ENCODE measurements at places on chromosomes 3 and 15.

- no peak for DNase-seq
Observed at GRCh38 chr3:180184816-180185215, 148.1 kb upstream of the PEX5L start.

- DNase-seq = no peak
Observed at GRCh38 chr3:139480585-139480984, 4.3 kb upstream of the RBP2 start.

GRCh38 chr3:52752045-52752660, 18.6 kb downstream of the NEK4 start:
- no peak for DNase-seq

DNA sequence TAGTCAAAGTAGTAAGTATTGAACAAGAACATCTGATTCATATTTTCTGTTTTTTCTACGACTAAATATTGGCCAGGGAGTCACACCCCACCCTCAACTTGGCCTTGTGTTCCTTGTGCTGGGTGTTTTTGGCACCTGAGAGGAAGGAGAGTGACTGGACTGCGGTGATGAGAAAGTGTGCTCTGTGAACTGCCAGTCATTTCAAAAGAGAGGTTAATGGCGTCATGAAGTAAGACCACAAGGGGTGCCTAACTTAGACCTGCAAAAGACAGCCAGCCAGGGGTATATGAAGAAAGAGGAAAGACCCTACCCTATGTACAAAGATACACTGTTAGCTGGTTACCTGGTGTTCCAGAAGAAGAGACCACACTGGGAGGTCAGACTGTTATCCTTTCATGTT, 58.4 kb upstream of the COL8A1 start:
- DNase-seq = peak; percentile 9

- DNase-seq = peak; percentile 26
Observed at GRCh38 chr3:122092460-122093165, 37.5 kb downstream of the CD86 start.

DNA sequence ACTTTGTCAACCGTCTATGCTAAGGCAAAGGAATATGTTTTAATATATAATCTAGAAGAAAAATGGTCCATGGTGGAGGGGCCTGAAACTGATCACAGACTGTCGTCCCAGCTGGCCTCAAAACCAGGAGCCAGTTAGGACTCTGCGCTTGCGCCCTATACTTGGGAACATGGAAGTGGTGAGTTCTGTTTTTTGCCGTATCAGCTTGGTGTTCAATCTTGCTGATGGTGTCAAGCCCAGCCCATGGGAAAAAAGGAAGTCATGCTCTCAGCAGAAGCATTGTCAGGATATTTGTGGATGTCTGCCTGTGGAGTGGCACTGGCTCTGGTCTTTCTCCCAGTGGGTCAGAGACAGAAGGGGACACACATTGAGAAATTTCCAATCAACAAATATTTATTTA, 342.0 kb upstream of the CTDSPL start:
- no peak for DNase-seq

- no peak for DNase-seq
Observed at GRCh38 chr3:170598091-170598502, 12.2 kb upstream of the SLC7A14 start.

DNA sequence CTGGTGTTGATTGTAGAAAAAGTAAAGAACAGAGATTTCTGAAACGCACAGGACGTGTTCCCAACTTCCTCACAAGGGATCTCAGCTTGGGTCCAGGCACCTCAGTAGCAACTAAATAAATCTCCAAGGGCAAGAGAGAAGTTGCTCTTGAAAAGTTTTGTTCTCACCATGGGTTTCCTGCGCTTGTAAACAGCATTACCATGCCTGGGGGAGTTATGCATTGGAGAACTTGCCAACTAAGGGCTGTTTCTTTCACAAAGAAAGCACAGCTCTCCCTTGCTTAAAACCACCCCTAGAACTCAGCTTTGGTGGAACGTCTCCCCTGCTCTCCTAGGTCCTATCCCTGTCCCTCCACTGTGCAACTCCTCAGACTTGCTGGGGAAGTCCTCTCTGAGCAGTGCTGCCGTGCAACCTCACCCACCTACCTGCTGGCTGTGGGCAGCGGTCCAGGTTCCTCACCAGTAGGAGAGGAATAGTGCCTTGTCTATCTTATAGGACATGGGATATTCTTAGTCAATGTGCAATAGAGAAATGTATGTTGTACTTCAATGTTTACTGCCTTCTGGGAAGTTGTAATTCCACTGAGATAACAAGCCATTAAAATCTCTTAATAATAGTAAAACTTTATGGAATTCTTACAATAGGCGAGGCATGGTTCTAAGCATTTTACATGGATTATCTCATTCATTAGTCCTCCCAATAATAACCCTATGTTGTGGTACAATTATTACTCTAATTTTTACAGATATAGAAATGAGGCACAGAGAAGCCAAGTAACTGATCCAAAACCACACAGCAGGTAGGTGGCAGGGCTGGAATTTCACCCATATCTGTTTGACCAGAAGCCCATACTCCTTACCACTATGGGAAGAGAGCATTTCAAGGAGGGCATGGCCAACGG, 51.5 kb downstream of the UMPS start:
- no peak for DNase-seq

DNA sequence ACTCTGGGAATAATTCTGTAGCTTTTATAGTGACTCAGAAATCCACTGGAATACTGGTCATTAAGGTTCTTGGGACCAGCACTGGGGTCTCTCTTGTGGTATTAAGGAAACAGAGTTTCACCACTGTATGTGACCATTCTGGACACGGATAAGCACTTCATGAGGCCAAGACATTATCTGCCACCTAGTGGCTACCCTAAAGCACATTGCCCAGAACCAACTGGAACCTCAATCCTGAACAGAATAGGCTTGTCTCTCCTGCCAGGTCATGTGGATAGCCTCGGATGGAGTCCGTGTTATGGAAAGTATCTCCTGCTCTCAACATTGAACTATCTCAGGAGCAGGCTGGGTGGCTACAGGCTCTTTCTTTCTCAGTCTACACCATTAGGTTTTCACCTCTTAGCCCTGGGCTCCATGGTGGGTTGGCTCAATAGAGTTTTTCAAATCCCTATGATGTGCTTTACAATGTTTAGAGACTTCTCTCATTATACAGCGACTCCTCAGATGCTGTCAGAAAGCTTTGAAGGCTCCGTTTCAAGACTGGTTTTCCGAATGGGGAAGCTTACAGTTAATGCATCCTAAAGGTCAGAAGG, 167.6 kb upstream of the ST8SIA2 start:
- no peak for DNase-seq
